ENCODE measurements at places on chromosomes 5 and 9. TPM values are rescaled to one million over a fixed set of nuclear protein-coding genes. Genes with fewer than 3 reads are reported as not detected.

The EIF4E1B gene
- total RNA-seq = not detected

The FOXD4L3 gene
- not detected for total RNA-seq

The KCNV2 gene
- total RNA-seq = not detected

The BASP1 gene
- total RNA-seq = 1.2 TPM

DNA sequence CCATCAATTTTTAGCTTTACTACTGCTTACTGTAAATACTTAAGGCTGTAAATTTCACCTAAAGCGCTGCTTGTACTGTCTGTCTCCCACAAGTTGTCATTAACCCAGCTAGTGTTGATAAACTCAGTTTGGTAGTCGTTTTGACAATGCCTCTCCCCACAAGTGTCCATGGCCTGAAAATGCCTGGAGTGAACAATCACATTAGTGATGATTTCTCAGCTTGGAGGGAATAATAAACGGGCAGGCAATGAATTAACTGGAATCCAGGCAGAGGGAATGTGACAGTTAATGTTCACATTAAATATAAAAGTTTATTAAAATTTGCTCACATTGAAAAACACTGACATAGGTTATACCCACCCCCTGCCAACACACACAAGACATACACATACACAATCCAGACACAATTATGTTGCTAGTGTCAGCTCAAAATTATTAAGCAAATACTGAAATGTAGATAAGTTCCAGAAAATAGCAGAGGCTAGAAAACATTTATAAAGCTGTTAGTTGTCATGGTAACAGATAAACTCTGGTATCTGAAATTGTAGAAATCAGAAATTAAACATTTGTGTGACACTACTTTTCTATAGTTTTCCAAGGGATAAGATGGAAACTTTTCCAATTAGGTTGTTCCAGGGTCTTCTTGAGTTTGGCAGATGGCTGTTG, 341.9 kb downstream of the DIRAS2 start:
- DNase-seq = no peak

DNA sequence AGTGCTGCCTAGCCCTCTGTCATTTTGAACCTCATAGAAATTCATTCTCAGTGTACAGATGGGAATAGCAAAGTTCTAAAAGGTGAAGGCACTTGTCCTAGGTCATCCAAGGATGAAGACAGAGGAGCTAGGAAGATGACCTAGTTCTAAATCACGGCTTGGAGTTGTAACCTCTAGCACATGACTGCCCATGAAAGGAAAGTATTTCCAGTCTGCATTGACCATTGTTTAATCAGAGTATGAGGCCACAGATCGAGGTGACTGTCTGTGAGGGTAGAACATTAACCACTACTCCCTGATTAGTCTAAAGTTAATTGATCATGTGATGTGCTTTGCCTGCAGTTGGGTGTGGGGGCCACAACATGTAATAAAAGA, 674 bp upstream of the TNFSF15 start:
- no peak for DNase-seq

- no peak for DNase-seq
Observed at GRCh38 chr5:33240558-33240957, 200.2 kb upstream of the TARS1 start.

DNA sequence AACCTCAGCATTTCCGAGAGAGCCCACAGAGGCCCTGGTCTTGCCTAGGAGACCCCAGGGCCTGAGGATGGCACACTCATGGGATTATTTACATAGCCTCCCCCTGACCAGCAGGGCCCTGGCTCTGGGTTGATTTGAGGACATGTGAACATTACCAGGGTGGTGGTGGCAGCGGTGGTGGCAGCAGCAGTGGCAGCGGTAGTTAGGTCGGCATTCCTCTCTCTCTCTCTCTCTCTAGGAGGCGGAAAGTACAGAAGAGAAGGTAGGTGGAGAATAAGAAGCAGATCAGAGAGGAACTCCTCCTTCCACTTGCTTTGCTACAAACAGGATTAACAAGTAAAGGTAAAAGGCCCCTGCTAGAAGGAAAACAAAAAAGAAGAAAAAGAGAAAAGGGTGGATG, 39.3 kb downstream of the B4GALT1 start:
- no peak for DNase-seq

- DNase-seq = no peak
Observed at GRCh38 chr9:84670138-84671041, 861 bp downstream of the NTRK2 start.

DNA sequence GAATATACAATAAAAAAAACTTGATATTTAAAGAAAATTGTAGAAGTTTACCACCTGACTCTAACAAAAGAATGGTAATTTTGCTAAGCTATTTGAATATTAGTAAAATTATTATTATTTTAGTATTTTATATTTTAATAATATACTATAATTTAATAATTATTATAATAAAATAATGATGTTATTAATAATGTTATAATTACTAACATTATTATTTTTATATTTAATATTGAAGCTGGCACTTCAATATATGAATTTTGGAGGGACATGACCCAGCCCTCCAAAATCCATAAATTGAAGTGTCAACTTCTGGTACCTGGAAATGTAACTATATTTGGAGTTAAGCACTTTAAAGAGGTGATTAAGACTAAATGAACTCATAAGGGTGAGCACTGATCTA, 486.1 kb upstream of the CDH9 start:
- no peak for DNase-seq

- DNase-seq = peak; percentile 66
Observed at GRCh38 chr9:136095070-136096058, at the start of gene NACC2. Gene NACC2, minus strand, starts transcription at chr9:136095289. Its CDS starts 44,768 bp downstream, at chr9:136050521.

DNA sequence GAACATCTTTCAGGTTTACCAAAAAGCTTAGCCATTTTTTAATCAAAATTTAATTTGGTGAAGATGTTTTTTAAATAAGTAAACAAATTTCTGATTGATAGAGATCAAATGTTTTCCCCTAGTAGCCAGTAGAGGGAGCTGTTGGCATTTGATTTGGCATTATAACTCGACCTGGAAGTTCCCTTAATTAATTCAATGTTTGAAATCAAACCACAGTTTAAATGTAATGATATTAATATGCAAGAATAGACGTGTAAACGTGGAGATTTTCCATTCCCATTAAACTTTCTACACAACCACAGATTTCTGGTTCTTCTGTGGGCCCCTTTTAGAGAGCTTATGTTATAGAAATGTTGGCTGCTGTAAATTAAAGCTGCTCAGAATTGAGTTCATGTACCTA, 148.1 kb upstream of the MPDZ start:
- DNase-seq = no peak

GRCh38 chr9:124660341-124660801, 110.7 kb downstream of the NR6A1 start:
- no peak for DNase-seq

GRCh38 chr5:41120600-41120999, 49.5 kb upstream of the MROH2B start:
- no peak for DNase-seq

Measured in activated T-cell treated with anti-CD3 and anti-CD28 coated beads, Interleukin-2, amount 50 U/mL, for 72 hours (primary cell).